ENCODE measurements at places on chromosomes 12 and 14.

DNA sequence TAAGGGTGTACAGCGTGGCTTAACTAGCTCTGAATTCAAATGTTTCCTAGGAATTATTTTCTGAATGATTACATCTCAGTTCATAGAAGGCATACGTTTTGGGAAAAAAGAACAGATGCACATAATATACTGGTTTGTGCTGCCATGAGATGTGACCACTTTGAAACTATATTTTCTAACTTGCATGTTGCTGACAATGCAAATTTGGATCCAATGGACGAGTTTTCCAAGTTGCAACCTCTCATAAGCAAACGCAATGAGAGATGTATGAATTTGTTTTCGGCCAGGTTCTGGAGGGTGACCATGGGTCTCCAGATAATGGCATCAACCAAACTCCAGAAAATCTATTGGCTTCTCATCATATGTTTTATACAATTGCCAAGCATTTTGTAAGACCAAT lies 1445.4 kb downstream of the AACS start:
- DNase-seq, result no peak

GRCh38 chr14:53564870-53565269 lies 391.8 kb downstream of the BMP4 start:
- no peak for DNase-seq

DNA sequence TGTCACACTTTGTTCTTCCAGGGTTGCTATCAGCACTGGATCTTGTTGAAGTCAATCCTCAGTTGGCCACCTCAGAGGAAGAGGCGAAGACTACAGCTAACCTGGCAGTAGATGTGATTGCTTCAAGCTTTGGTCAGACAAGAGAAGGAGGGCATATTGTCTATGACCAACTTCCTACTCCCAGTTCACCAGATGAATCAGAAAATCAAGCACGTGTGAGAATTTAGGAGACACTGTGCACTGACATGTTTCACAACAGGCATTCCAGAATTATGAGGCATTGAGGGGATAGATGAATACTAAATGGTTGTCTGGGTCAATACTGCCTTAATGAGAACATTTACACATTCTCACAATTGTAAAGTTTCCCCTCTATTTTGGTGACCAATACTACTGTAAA lies 23.7 kb downstream of the VTI1B start:
- DNase-seq, result no peak

- no peak for DNase-seq
Observed at GRCh38 chr12:55074806-55075205, 51.4 kb upstream of the OR9K2 start.

DNA sequence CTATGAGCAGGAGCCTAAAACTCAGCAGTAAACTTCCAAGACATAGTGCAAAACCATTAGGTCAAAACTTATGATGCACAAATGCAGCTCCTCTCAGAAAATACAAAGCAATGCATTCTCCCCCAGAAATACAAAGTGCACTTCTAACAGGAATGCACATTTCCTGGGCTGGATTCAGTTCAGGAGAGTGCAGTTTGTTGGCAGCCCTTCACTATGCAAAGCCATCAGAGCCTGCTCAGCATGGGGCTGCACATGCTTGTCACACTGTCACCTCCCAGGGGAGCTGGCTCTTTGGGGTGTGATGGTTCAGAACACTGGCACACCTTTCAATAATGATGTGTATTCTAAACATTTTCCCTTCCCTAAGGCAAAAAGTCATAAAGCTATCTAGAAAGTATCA lies 110.4 kb downstream of the KCNK10 start:
- no peak for DNase-seq

DNA sequence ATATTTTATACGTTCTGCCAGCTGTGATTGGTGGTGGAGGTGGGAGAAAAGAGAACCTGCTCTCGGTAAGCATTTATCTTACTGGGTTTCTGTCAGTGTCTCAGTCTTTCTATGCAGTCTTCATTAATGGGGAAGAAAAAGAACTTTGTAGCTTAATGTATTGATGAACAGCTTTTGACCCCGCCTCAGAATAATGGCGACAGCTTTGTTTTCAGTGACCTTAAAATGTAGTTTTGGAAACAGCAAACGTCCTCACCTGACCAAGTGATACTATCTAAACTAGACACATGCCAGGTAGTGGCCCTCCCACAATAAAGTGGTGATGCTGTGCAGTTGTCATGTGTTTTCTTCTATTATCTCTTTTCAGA lies 1.4 kb downstream of the DACT1 start:
- DNase-seq, result no peak
